ENCODE measurements at places on chromosomes 4 and X.

DNA sequence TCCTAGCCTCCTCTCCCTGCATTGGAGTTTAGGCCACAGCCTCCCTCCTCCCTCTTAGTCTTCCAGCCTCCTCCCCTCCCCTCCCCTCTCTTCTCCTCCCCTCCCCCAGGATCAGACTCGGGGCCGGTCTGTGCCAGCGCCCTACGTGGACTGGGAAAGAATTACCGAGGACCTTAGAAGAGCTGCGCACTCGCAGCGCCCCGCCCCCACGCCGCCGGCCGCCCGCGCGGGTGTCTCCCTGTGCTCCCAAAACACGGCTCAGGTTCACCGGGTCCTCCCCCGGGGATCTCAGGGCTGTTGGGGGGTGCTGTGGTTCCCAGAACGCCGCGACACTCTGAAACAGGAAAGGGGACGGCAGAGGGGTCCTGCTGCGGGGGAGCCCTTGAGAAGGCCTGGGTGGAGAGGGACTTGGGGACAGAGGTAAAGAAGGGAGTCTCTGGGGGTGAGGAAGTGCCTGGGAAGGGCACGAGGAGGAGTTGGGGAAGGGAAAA, 122.3 kb upstream of the TBL1X start:
- DNase-seq = peak; percentile 60

- DNase-seq = no peak
Measured at GRCh38 chr4:55125087-55125721, at the start of gene KDR. TSS of gene KDR (minus strand) at chr4:55125595. CDS start at chr4:55125293, 302 bp downstream.

- DNase-seq = no peak
Measured at GRCh38 chr4:11165052-11165451, 263.6 kb downstream of the HS3ST1 start.

GRCh38 chrX:153598541-153599191, at the start of gene CCNQ:
TSS of gene CCNQ (minus strand) at chrX:153599139. CDS start at chrX:153599073, 66 bp downstream.
- peak; percentile 23 for DNase-seq

DNA sequence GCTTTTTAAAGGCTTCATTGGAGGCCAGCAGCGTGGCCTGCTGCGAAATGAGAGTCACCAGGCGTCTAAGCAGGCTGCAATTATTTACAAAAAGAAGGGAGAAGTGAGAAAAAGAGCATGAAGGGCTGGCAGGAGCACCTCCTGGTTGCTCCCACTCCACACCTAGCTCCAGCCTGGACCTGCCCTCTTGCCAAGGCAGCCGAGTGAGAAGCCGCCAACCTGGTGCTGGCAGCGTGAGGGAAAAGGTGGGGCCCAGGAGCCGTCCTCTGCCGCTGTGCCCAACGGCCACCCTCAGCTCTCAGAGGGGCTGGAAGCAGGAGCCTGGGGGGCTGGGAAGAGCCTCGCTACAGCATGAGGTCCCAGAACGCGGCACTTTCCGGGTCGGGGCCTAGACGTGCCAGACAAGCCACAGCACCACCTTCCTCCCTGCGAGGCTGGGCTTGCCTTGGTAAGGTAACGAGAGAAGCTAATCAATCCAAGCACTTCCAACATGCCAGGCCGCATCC, 16.3 kb downstream of the SLC6A8 start:
- no peak for DNase-seq

- DNase-seq = no peak
Measured at GRCh38 chr4:119211867-119212233, 663 bp upstream of the USP53 start.

DNA sequence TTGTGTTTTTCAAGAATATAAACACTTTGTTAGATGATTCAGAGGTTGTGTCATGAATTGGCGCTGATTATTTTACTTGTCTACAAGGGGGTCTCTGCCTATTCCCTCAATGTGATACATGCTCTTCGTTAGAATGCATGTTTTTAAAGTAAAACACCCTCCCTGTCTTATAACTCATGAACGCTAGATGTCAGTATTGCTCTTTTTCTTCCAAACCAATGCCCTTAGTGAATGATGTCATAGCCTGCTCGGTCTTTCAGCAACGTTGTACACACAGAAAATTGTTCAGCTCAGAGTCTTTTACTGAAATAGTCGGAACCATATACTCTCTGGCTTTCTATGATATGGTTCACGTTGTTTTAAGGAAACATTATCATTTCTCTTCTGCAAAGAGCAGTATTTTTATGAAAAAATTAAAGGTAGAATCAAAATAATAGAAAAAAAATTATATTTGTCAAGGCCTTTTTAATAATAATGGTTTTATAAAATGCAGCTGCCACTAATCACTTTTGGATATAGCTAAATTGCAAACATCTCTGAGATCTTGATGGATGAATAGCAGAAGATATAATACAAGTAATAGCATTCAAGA, 292.9 kb downstream of the TLL1 start:
- DNase-seq = peak; percentile 2

GRCh38 chrX:40177117-40177430, 79.3 kb upstream of the BCOR start:
- no peak for DNase-seq

DNA sequence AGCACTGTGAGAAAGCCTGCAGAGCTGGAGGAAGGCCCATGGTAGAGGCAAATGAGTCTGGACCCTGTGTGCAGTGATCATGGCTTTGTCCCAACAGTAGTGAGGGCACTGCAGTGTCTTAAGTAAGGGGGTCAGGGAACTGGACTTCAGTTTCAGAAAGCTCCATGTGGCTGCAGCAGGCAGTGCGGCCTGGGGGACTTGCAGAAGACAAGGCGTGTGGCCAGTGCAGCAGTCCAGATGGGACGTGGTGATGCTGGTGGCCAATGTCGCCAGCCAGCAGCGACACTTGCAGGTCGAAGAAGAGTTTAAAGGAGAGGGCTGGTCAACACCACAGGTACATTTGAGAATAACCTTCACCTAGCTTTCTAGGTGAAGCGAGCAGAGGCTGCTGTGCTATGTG, 113.4 kb downstream of the ZNF827 start:
- no peak for DNase-seq

- no peak for DNase-seq
Measured at GRCh38 chrX:55033429-55033828, 2.7 kb upstream of the ALAS2 start.

GRCh38 chr4:38565271-38566199, 98.5 kb upstream of the KLF3 start:
- DNase-seq = no peak

DNA sequence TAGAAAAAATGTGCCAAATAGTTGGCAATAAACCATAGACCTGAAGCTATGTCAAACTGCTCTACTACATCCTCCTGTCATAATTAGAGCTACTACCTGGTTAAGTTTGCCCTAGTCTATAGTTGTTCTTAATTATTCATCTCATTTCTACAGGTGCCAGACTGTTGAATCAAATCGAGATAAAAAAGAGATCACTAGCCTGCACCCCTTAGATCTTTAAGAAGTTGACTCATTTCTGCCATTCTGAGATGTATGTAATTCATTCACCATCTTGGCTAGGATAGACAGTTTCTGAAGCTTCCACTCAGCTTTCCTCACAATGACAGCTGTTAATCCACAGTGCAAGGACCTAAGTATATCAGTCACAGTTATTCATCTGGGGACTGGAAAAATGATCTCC, 452.1 kb upstream of the BOD1L1 start:
- DNase-seq = no peak

DNA sequence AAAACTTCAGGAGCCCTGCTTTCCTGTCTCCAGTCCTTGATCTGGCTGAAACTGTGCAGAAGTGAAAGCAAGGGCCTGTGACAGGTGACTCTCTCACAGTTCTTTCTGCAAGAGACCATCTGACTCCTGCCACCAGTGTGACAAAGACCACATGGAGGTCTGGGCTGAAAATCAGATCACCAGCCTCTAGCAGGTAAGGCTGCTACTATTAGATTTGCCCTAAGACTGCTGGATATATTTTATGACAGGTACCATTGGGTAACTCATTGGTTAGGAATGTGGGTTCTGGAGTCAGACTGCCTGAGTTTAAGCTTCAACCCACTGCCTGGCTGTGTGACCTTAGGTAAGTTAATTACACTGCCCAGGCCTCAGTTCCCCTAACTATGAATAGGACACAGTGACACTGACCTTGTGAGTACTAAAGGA, 163.3 kb upstream of the SLC7A11 start:
- DNase-seq = no peak

GRCh38 chrX:138534410-138534809, 177.1 kb downstream of the FGF13 start:
- DNase-seq = no peak

- DNase-seq = no peak
Measured at GRCh38 chrX:129791961-129792570, 12.3 kb downstream of the SASH3 start.

DNA sequence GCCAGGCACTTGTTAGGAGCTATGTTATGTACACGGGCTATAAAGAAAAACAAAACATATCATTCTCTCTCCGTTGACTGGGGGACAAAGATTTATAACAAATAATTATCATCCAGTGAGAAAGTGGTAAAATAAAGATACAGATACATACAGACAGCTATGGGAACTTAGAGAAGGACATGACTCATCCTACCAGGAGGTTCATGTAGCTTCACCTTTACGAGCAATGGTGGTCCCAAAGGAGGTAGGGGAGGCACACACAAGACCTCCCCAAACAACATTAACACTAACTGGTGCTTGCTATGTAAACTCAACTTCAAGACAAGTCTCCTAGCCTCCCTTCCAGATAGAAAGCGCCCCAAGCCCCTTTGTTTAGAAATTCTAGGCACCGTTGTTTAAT, 8.9 kb downstream of the AMBN start:
- no peak for DNase-seq

DNA sequence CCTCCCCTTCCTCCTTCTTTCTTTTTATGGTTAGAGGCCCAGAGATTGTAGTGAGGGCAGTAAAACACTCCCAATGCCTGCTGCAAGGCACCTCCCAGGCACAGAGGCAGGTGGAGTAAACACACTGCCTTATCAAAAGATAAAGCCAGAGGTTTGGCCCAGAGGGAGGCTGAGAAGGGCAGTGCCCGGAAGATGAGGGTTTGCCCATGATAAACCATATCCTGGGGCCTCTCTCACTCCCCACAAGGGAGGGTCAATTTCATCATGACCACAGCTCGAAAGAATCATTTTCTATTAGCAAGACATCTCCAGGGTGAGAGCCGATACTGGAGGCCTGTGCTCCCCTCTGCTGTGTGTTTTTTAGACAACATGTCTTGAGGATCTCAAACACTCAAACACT, 98.5 kb upstream of the FAM9C start:
- DNase-seq = no peak

- no peak for DNase-seq
Measured at GRCh38 chr4:78666830-78667258, 109.3 kb upstream of the BMP2K start.

DNA sequence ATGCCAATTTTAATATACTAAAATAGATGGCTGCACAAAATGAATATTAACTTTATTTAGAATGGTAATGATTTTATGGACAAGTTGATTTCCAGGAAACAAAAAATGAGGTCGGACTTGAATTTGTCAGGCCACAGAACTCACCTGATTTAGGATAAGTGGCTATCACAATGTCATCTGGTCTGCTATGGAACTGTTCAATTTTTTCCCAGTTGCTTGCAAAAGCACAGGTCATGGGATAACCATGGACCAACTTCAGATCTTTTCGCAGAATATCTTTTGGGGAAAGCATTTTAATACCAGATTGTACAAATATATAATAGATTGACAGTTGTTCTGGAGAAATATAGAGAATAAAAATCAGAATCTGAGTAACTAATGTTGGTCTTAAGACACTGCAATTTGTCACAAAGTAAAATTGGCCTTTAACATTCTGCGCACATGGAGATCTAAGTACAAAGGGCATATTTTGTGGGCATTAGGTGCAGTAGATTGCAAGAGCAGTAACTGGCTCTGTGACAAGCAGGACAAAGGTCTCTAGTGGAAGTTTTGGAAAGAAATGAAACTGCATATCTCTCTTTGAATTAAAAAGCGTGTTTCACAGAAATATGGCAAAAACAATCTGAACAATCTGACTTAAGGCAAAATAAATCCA, 5.4 kb downstream of the SULT1B1 start:
- no peak for DNase-seq

GRCh38 chr4:5391492-5391891, 316.9 kb downstream of the EVC2 start:
- DNase-seq = no peak

DNA sequence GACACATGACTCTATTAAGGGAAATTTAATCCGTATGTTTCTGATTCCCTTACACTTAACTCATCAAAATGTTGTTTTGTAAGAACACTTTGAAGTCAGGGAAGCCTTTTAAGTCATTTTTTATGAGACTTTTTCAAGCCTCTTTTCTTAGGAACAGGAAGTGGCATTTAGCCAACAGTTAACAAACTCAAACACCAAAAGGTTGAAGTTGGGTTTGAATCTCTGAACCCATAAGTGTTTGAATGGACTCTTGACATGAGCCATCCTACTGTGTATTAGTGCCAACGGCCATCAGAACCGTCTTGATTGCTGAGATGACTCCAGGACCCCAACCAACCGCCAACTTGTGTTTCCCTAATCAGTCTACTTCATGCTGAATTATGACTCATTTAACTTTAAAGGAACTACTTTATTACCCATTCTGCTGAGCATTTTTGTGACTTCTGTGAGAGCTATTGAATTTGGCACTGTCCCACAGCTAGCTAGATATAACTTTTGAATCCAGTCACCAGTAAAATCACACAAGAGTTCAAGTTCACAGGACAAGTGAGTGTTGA, 209.1 kb upstream of the FAT1 start:
- DNase-seq = no peak

- no peak for DNase-seq
Measured at GRCh38 chr4:96784336-96784735, 944.4 kb downstream of the PDHA2 start.

DNA sequence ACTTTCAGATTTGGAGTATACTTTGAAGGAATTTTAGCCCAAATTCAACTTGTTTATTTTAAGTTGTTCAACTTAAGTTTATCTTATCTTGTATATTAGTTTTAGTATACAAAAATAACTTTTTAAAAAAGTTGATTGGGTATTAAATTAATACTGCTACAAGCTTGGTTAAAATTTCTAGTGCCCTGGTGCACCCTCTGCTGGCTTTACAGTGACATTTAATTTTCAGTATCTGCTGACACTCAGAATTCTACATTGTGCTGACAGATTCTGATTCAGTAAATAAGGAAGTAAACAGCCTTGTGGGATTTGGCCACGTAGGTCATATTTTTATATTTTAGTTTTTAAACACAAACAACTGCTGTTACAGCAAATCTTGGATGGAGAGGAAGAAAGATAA, 2.9 kb downstream of the EDA start:
- peak; percentile 16 for DNase-seq

GRCh38 chrX:9988762-9989161, 21.6 kb downstream of the CLDN34 start:
- DNase-seq = no peak

- no peak for DNase-seq
Measured at GRCh38 chrX:153463031-153463430, 7.3 kb downstream of the HAUS7 start.

GRCh38 chrX:9465380-9466123, 694 bp downstream of the TBL1X start:
- peak; percentile 33 for DNase-seq

- no peak for DNase-seq
Measured at GRCh38 chr4:131638781-131639180, 1510.3 kb upstream of the PCDH10 start.

DNA sequence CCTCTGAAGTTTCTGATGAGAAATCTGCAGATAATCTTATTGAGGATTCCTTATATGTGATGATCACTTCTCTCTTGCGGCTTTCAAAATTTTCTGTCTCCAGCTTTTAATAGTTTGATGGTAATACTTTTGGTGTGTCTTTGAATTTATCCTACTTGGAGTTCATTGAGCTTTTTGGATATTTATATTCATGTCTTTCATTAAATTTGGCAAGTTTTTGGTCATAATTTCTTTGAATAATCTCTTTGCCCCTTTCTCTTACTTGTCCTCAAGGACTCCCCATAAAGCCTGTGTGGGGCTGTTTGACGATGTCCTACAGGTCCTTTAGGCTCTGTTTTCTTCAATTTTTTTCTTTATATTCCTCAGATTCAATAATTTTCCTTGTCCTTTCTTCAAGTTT, 11.3 kb upstream of the FAM47E start:
- no peak for DNase-seq
